Activated T-helper 2 cell treated with anti-CD3 and anti-CD28 coated beads, Interferon-gamma antibody, Interleukin-2, Interleukin-4, amounts not matched to agents 10 μg/mL and 5 μg/mL and 100 μg/mL, durations not matched to agents 14 hours and 24 hours and 36 hours (primary cell): ENCODE measurements at places on chromosomes 6 and 20. TPM values are rescaled to one million over a fixed set of nuclear protein-coding genes. Genes with fewer than 3 reads are reported as not detected.

DNA sequence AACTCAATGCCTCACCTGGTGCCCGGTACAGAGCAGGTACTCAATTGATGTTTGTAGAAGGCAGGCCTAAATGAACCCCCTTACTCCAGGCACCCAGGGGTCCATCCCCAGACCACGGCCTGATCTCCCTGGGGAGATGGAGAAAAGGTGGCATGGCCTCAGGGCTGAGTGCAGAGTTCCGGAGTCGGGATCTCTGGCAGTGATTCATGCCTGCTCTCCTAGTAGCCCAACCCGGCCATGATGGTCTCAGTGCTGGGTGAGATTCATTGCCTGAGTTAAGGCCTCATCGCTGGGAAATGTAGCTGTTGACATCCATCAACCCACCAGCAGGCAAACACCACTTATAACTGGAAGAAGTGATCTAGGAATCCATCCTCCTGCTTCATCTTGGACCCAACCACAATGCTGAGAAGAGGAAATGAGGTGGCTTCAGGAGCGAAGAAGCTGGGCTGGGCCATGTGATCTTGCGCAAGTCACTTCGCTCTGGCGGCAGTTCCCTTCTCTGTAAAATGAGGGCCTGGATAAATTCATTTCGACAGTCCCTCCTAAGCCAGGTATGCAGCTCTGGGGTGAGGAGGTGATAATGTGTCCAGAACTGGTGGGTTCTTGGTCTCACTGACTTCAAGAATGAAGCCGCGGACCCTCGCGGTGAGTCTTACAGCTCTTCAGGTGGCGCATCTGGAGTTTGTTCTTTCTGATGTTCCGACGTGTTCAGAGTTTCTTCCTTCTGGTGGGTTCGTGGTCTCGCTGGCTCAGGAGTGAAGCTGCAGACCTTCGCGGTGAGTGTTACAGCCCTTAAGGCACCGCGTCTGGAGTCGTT lies 24.7 kb downstream of the ETV7 start:
- H3K27ac ChIP-seq = no peak overlapping the region
- no peak overlapping the region for H3K4me3 ChIP-seq
- no peaks in the 10 kb centered on the region for H3K36me3 ChIP-seq
- H3K27me3 ChIP-seq = peaks cover 12% of the 10 kb centered on the region

Gene SLC17A1
- 0.32 and 0.34 TPM in 2 replicates for total RNA-seq

- H3K27me3 ChIP-seq = peaks cover 9% of the 10 kb centered on the region
- H3K27ac ChIP-seq = no peak overlapping the region
- DNase-seq = no peak
These were observed 46.3 kb upstream of the RPS6KA2 start for GRCh38 chr6:166673309-166673708.

- no peak overlapping the region for H3K4me3 ChIP-seq
- DNase-seq = no peak
- H3K4me1 ChIP-seq = peaks cover 14% of the 10 kb centered on the region
- no peaks in the 10 kb centered on the region for H3K36me3 ChIP-seq
These were observed 54.1 kb downstream of the FGD2 start for GRCh38 chr6:37059344-37060194.

GRCh38 chr6:56377295-56377694 lies 129.9 kb upstream of the COL21A1 start:
- H3K36me3 ChIP-seq = no peaks in the 10 kb centered on the region
- H3K27ac ChIP-seq = no peak overlapping the region
- DNase-seq = no peak
- H3K4me1 ChIP-seq = no peaks in the 10 kb centered on the region
- H3K4me3 ChIP-seq = no peak overlapping the region

DNA sequence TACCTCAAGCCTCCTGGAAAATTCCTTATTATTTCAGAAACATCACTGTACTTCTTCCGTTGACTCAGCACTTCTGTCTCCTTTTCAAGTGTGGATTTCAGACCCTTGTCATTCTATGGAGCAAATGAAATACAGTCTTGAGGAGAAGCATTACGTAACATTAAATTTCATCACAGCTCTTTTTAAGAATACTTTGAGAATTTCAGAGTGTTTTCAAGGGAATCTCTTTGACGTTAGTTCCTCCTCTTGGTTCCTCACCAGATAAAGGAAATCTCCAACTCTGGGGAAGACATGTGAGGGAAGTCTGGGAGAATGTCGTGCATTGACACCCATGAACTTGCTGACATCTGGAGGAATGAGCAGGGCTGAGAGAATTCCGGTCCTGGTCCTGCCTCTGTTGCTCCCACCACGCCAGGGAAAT lies 32.3 kb downstream of the UST start:
- H3K27me3 ChIP-seq = peaks cover 4% of the 10 kb centered on the region
- no peak overlapping the region for H3K27ac ChIP-seq
- DNase-seq = no peak
- H3K4me3 ChIP-seq = no peak overlapping the region
- H3K4me1 ChIP-seq = peaks cover 10% of the 10 kb centered on the region

- no peak overlapping the region for H3K27ac ChIP-seq
- peaks cover 18% of the 10 kb centered on the region for H3K36me3 ChIP-seq
- no peak overlapping the region for H3K4me3 ChIP-seq
- no peak for DNase-seq
These were observed 77.8 kb downstream of the ARHGAP18 start for GRCh38 chr6:129632172-129632613.

GRCh38 chr20:63957004-63957689 lies 931 bp upstream of the UCKL1 start:
- H3K27me3 ChIP-seq = no peaks in the 10 kb centered on the region
- DNase-seq = peak; percentile 62
- H3K27ac ChIP-seq = peak overlapping the region; percentile 82
- peaks cover 33% of the 10 kb centered on the region for H3K36me3 ChIP-seq
- peak overlapping the region; percentile 71 for H3K4me3 ChIP-seq

GRCh38 chr6:161792851-161793493 lies 519.1 kb upstream of the AGPAT4 start:
- H3K27ac ChIP-seq = no peak overlapping the region
- H3K27me3 ChIP-seq = no peaks in the 10 kb centered on the region
- no peaks in the 10 kb centered on the region for H3K4me1 ChIP-seq
- no peak overlapping the region for H3K4me3 ChIP-seq
- no peak for DNase-seq

Gene EBF4
- total RNA-seq = 6.0 and 10.5 TPM in 2 replicates

DNA sequence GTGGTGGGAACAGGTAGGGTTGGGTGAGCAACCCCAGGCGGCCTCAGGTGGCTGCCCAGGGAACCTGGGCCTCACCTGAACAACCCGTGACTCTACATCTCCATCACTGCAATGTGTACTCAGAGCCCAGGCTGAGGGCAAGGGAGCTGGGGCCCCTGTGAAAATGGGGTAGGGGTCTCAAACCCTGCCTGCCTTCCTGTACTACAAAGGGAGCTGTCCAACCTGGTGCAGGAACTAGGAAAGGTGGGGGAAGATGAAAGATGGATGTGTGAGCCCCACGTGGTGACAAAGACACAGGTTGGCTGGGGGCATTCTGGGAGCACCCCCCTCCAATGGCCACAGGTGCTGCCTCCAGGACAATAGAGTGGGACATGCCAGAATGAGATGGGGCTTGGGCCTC lies 62.1 kb upstream of the SLC2A12 start:
- no peaks in the 10 kb centered on the region for H3K36me3 ChIP-seq
- H3K27me3 ChIP-seq = peaks cover 13% of the 10 kb centered on the region
- no peak overlapping the region for H3K4me3 ChIP-seq
- no peak overlapping the region for H3K27ac ChIP-seq

DNA sequence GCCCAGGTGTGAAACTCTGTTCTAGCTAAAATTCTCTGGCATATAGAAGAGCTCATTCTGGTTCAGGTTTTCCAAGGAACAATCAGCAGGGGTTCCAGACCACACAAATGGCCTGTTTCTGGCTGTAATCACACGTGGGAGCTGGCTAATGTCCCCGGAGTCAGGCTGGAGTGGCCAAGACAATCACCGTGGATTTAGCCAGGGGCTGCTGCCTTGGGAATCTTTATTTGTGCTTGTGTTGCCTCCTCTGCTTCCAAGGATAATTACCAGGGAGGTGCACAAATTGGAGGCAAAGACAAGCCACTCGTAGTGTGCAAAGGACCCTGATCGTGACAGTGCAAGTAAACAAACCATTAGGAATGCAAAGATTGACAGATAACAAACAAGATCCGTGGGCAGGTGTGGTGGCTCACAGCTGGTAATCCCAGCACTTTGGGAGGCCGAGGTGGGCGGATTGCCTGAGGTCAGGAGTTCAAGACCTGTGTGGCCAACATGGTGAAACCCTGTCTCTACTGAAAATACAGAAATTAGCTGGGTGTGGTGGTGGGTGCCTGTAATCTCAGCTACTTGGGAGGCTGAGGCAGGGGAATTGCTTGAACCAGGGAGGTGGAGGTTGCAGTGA lies 77.3 kb downstream of the KCNB1 start:
- H3K27me3 ChIP-seq = peaks cover 18% of the 10 kb centered on the region
- H3K4me1 ChIP-seq = no peaks in the 10 kb centered on the region
- no peak overlapping the region for H3K27ac ChIP-seq

Gene SMPDL3A
- 1.3 and 1.6 TPM in 2 replicates for total RNA-seq

- H3K36me3 ChIP-seq = peaks cover 48% of the 10 kb centered on the region
- no peak overlapping the region for H3K27ac ChIP-seq
- no peak for DNase-seq
- H3K4me1 ChIP-seq = no peaks in the 10 kb centered on the region
- no peak overlapping the region for H3K4me3 ChIP-seq
- H3K27me3 ChIP-seq = no peaks in the 10 kb centered on the region
These were observed 562.8 kb downstream of the UTRN start for GRCh38 chr6:144847916-144848315.

DNA sequence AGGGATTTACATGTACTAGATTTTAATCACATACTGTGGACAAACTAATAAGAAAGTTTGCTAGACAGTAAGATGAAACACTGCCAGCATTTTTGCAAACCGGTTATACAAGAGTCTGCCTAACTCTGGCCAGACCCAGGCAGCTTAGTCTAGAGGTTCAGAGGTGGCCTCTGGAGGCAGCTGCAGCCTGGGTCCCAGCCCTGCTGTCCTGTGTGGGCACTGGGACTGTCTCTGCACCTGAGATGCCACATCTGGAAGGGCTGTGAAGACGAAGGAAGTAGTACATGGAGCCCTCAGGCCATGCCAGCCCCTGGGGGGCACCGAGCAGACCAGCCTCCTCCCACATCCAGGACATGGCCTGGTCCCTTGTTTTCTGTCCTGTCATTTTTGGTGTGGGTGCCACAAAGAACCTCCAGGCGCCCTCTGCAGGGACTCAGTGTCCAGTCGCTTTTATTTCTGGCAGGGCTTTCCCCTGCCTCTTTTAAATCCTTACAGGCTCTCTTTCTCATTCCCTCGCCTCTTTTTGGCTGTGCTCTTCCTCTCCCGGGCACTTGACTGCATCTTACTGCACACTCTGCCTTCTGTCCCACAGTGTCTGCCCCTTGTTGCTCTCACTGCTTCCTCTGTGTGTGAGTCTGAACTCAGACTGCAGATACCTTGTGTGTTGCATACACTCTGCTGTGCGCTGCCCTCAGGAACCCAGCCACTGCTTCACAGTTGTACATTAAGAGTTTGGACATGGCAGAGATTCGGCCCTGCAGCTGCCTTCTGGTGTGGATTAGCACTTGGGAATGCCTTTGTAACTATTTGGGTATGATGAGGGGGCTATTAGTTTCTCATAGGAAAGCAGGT lies 216.7 kb downstream of the ZDHHC14 start:
- no peak overlapping the region for H3K4me3 ChIP-seq
- no peaks in the 10 kb centered on the region for H3K36me3 ChIP-seq
- no peak for DNase-seq

Gene NKX2-4
- total RNA-seq = not detected in 2 replicates
